Endothelial cell of umbilical vein (primary cell): ENCODE measurements at places on chromosomes 4 and X. TPM values are rescaled to one million over a fixed set of nuclear protein-coding genes. Genes with fewer than 3 reads are reported as not detected.

GRCh38 chrX:19794690-19795089, 92.7 kb downstream of the SH3KBP1 start:
- peak; percentile 52 for DNase-seq

- no peak for DNase-seq
Observed at GRCh38 chrX:97728215-97728614, 844.5 kb downstream of the RPA4 start.

QRFPR gene
- total RNA-seq: not detected in 2 replicates

GRCh38 chrX:56782791-56783449, 53.9 kb downstream of the NBDY start:
- DNase-seq: no peak

TENM3 gene
- 6.2 and 7.8 TPM in 2 replicates for total RNA-seq

DNA sequence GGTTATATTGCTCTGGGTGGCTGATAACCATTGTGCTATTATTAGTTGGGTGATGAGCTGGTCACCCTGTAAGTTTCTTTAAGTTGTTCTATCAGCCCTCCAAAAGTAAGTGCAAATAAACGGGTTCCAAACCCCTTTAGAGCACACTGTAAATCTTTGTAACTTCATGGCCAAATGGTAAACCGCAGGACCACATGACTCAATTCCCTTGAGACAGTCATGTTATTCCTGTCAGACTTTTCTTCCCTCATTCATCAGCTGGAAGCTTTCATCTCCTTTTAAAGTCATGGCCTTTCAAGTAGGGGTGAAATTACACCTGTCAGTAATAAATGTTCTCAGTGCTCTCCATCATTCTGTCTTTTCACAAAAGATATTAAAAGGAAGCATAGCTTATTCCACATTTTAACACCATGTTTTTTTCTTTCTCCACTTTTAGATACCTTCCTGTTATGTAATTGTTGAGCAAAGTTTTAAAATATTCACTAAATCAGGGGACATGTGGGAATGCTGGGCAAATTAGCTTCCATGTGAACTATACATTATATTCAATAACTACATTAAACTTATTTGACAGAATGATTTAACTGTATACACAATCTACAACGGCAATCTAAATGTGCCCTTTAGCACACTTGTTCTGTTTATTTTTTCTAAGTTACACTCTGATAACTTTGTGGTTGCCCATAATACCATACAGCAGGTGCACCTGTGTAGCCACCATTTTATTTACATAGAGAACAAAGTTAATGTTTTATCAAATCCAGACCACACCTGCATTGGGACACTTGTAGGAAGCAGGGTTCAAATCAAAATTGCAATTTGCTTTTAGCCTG, 275.5 kb downstream of the CFAP299 start:
- DNase-seq: no peak

FGD1 gene
- total RNA-seq: 18.0 and 19.6 TPM in 2 replicates

DNA sequence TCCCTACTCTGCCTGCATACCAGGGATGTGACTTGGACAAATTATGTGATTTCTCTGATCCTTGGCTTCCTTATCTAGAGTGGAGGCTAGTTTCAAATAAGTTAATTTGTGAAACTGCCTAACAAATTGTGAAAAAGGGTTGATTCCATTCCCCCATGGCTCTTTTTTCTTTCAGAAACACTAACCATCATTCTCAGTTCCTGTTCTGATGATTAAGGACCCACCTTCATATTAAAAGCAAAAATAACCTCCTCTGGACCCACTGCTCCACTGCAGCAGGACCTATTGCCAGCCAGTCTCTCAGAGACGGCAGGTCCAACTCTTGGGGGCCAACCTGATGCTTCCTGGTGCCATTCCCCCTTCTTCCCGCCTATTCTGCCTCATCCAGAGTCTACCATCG, 4.5 kb upstream of the ANXA5 start:
- DNase-seq: no peak

DNA sequence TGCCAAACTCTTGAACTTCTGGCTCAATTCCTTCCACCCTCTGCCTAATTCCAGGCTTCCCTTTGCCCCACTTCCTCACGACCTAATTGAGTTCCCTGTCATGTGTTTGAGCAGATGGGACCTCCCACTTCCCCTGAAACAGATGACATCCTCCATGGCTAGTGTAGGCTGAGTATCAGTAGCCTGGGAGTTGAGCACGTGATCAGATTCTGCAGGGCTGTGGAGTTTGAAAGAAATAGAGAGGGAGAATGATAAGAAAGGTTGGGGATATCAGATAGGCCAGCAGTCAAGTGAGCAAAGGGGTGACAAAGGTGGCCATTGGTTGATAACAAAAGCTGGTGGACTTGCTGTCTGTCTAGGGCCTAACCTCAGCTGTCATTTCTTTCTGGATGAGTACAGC, 18.8 kb upstream of the NWD2 start:
- DNase-seq: no peak

- no peak for DNase-seq
Observed at GRCh38 chrX:1554469-1555210, 17.7 kb upstream of the P2RY8 start.

- DNase-seq: no peak
Observed at GRCh38 chr4:24956763-24957162, 43.9 kb upstream of the CCDC149 start.
